Activated CD8-positive, alpha-beta memory T cell treated with anti-CD3 and anti-CD28 coated beads for 1 hour (primary cell): ENCODE measurements at places on chromosomes 13 and 19.

DNA sequence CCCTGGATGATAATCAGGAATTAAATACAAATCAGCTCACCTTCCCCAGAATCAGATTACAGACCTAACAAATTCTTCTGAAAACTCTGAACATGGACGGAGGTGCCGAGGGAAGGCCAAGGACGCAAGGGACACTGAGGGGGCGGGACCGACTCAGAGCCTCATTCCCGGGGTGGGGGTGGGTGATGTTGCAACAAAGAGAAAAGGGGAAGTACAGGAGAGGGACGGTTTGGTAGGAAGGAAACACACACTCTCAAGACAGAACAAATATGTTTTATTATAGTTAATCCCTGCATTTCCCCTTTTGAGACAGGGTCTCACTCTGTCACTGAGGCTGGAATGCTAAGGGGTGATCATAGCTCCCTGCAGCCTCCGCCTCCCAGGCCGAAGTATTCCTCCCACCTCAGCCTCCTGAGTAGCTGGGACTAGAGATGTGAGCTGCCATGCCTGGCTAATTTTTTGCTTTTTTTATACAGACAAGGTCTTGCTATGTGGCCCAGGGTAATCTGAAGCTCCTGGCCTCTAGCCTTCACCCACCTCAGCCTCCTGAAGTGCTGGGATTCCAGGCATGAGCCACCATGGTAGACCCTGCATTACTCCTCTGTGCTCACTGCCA lies 786 bp upstream of the LILRA2 start:
- DNase-seq, result no peak

- DNase-seq, result no peak
These were observed 68.5 kb downstream of the FLT1 start for GRCh38 chr13:28426381-28426780.

GRCh38 chr19:41263850-41264580 lies at the start of gene HNRNPUL1:
TSS of gene HNRNPUL1 (plus strand) at chr19:41264372. CDS start at chr19:41264504, 132 bp downstream.
- peak; percentile 98 for DNase-seq

DNA sequence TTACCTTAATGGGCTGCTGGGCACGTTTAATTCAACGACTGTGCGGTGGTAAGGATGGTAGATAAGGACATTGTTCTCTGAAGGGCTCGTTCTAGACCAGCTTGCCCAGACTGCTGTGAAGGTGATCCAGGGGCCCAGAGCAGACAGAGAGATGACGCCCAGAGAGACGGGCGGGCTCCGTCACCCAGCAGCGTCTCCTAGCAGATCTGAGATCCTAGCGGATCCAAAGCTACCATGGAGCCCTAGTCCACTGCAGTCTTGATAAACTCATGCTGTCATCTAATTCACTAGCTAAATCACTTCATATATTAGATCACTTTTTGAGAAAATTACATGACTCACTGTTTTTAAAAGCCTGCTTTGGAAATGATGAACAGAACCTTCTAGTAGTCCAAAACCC lies 21.5 kb downstream of the COL4A2 start:
- DNase-seq, result no peak

GRCh38 chr13:102286326-102286725 lies 115.5 kb downstream of the FGF14 start:
- no peak for DNase-seq

GRCh38 chr13:30121666-30122065 lies 185.7 kb downstream of the KATNAL1 start:
- no peak for DNase-seq

- DNase-seq, result no peak
These were observed 119.6 kb downstream of the DCT start for GRCh38 chr13:94359875-94360274.

GRCh38 chr19:4042064-4042730 lies 24.5 kb downstream of the ZBTB7A start:
- DNase-seq, result no peak
